Germinal center (tissue), 1 donor: ENCODE measurements at places on chromosomes 16 and 17.

GRCh38 chr17:7296189-7296861 lies 1.9 kb upstream of the YBX2 start:
- DNase-seq = peak; percentile 65

- DNase-seq = no peak
Measured at GRCh38 chr17:1040216-1040600, 43.3 kb downstream of the TIMM22 start.

DNA sequence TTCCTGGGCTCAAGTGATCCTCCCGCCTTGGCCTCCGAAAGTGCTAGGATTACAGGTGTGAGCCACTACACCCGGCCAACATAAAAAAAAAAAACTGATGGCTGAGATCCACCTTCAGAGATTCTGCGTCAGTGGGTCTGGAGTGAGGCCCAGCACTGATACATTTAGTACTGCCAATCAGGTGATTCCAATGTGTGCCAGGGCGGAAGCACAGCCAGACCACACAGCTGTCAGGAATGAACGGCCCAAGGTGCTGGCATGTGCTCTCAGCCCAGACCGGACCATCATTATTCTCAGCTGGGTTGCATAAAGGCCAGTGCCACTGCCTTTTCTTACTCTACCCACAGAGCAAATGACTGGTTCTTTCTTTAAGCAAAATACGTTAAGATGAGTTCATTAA lies 1.2 kb upstream of the BCO1 start:
- no peak for DNase-seq

DNA sequence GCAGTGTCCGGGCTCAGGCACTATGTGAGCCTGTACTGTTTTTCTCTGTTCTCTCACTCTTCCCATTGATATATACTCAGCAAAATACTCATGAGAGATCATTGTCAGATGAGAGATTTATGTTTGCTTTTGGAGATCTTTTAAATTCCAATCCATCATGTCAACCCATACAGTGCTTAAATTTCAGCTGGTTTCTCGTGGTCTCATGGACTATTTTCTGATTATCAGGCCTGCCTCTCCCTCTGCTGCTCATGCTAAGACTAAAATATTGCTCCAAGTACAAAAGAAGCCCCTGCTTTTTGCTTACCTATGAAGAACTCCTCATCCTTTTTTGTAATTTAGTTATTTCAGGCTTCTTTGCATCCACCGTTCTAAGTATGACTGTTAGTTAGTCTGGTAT lies 547.2 kb downstream of the KCNJ2 start:
- DNase-seq = no peak

DNA sequence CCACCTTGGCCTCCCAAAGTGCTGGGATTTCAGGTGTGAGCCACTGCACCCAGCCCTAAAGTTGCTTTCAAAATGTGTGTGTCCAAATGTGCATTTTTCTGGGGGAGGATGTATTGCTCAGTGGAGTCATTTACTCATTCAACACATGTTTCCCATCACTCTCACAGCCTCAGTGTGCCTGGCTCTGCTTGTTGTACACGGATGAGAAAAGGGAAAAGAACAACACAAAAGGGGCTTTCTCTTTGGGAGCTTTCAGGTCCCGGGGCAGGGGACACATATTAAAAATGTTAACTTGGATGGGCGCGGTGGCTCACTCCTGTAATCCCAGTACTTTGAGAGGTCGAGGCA lies 1.7 kb upstream of the PPL start:
- no peak for DNase-seq

DNA sequence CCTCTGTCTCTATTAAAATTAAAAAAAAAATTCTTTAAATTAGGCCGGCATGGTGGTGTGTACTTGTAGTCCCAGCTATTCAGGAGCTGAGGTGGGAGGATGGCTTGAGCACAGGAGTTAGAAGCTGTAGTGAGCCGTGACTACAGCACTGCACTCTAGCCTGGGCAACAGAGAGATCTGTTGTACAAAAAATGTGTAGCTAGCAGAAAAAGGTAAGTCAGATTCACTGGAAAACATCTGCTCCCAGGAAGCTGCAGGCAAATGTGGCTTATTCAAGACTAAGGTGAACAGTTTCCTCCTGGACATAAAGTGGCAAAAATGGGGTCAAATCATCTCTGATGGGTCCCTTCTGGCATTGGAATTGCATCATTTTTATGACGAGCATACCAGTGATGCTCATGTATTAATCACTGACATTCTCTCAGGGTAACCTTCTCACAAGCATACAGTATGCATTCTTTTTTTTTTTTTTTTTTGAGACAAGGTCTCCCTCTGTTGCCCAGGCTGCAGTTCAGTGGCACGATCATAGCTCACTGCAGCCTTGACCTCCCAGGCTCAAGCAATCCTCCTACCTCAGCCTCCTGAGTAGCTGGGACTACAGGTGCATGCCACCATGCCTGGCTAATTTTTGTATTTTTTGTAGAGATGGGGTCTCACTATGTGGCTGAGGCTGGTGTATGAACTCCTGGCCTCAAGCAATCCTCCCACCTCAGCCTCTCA lies 48.7 kb downstream of the CPPED1 start:
- DNase-seq = no peak

DNA sequence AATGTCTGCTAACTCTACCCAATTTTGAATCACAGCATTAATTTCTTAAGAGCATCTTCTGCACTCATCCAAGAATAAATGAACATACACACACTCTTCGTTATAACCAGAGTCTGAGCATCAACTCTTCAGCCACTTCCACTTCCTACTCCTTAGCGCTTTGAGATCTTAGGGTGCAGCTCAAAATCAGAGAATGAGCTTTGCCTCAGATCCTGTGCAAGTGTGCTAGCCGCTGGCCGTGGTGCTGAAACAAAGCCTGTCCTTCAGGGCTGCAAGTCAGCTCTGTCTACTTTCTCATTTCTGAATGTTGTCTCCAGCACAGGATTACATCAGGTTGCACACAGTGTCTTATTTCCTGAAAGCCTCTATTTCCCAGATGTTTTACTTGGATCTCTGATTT lies 165.4 kb downstream of the AIPL1 start:
- peak; percentile 13 for DNase-seq

- DNase-seq = no peak
Measured at GRCh38 chr17:73061161-73061560, 31.3 kb downstream of the SLC39A11 start.

GRCh38 chr16:86509759-86510464 lies 415 bp upstream of the FOXF1 start:
- DNase-seq = no peak

GRCh38 chr17:63550817-63551639 lies 751 bp downstream of the DCAF7 start:
- DNase-seq = peak; percentile 20

- no peak for DNase-seq
Measured at GRCh38 chr17:47278561-47278960, 24.9 kb downstream of the ITGB3 start.

DNA sequence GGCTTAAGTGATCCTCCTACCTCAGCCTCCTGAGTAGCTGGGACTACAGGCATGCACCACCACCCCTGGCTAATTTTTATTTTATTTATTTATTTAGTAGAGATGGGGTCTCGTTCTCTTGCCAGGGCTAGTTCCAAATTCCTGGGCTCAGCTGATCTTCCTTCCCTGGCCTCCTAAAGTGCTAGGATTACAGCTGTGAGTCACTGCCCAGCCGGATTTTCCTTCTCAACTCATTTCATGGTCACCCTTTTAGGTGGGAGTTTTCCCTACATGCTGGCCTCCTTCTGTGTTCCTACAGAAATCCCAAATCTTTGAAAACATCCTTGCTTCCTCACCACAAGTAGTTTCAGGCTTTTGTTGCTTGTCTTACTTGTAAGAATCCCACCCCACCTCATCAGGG lies 102.1 kb upstream of the SIAH1 start:
- no peak for DNase-seq

DNA sequence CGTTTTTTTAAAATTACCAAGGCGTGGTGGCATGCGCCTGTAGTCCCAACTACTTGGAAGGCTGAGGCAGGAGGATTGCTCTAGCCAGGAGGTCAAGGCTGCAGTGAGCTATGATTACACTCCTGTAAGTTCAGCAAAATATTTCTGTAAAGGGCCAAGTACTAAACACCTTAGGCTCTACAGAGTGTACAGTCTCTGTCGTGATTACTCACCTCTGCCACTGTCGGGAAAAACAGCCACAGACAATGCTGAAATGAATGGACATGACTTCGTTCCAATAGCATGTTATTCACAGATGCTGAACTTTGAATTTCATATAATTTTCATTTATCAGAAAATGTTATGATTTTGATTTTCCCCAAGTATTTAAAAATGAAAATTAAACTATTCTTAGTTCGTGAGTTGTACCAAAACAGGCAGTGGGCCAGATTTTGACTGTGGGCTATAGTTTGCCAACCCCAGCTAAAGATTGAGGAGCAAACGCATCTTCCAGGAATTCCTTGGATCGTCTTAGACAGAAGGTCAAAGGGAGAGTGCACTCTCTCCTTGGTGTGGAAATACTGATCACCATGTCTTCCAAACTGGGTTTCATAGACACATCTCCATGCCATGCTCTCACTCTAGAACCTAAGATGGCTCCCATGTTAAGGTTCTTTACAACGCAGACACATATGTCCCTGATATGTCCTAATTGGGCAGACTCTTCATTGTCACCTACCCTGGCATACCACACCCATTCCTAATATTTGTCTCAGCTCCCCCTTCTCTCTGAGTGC lies 89.5 kb downstream of the MARF1 start:
- no peak for DNase-seq

DNA sequence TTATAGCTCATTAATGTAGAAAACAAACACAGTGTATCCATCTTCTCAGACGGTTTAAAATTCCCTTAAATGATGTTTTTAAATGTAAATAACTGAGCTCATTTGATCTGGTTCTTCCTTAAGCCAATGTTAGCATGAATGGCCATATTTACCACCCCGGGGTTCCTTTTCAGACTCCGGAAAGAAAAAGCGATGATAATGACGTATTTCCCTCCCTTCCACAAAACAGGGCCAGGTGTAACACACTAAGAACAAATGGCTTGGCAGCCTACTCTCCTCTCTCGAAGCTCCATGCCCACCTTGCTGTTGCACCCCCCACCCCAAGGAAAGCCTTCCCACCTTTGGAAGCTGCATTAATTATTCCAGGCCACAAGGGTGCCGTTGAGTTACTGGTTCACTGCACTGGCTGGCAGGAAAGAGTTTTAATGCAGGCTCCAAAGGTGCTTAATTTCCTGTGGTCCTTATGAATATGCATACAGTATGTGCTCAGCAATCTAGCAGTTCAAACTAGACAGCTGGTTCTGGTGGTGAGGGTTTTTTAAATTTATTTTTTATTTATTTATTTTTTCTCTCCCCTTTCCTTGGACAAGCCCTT lies 378.9 kb downstream of the WWOX start:
- peak; percentile 25 for DNase-seq

GRCh38 chr16:81702506-81702905 lies 76.6 kb upstream of the PLCG2 start:
- no peak for DNase-seq

GRCh38 chr16:88353691-88354090 lies 29.1 kb upstream of the ZNF469 start:
- DNase-seq = no peak

- DNase-seq = no peak
Measured at GRCh38 chr16:12868788-12869187, 32.6 kb upstream of the SHISA9 start.

DNA sequence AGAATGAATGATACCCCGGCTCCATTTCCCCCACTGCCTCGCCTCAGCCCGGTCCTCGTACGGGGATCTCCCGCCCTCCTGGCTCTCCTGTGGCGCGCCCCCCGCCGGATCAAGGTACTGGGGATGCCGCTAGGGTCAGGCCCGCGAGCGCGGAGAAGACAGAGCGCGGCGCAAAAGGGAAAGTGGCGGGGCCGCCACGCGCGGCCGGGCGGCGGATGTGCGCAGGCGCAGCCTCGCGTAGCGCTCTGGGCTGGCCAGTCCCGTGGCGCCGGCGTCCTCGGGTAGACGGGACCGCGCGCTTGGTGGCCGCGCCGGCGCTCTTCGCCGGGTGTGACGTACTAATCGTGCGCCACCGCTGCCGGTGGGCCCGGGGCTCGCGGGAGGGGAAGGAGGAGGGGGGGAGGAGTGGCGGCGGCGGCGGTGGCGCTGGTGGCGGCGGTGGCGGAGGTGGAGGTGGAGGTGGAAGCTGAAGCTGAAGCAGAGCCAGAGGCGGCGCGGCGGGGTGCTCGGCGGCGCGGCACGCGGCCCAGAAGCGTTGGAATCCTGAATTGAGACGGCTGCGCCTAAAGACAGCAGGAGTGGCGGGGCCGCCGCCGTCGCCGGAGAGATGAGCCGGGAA lies at the start of gene SENP3:
SENP3 (plus strand) TSS at position 331 of the 619 bp plus-strand sequence. CDS start 1,158 bp downstream, outside the sequence.
- peak; percentile 97 for DNase-seq

DNA sequence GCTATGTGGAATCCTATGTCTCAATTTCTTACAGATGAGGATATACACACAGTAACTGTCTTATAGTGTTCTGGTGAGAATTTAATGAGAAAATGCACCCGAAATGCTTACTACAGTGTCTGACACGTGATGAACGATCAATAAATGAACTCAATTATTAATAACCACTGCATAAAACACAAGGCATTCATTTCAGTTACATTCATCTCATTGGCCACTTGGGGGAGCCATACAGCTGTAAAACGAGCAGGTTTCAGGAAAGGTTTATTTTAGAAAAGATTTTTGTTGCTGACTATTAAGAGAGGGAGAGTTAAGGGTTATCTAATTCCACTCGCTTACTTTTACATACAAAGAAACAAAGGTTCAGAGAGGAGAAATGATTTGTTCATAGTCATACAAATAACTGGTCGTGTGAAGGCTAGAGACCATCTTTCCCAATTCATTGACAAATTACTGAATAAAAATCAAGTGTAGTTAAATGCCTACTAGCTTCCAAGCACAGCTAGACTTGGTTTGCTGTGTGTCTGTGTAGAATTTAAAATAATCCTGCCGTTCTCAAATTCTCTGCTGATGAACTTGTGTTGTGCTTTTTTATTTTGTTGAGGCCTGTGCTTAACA lies 160.1 kb downstream of the MAP2K4 start:
- peak; percentile 11 for DNase-seq

- no peak for DNase-seq
Measured at GRCh38 chr17:80944326-80944725, 47.3 kb upstream of the CHMP6 start.

- no peak for DNase-seq
Measured at GRCh38 chr17:67044016-67044772, at the start of gene CACNG1. Gene CACNG1, plus strand, starts transcription at chr17:67044554. Its CDS starts 107 bp downstream, at chr17:67044661.

- no peak for DNase-seq
Measured at GRCh38 chr16:73526011-73526804, 478.3 kb upstream of the ZFHX3 start.

DNA sequence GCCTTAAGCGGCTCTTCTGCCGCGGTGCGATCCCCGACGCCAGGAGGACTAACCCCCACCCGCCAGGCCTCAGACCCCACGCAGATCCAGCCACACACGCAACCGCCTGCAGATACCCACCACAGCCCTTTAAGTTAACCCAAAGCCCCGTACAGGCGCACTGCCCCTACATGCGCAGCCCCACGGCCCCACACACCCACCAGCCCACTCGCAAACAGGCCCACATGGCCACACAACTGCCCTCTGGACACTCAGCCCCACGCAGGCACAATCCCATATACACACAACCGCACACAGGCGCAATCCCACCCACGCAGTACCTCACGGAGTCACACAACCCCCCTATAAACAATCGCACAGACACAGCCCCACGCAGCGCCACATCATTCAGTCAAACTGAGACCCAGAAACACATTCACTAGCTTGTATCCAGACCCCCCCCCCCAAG lies 41.7 kb downstream of the RAI1 start:
- no peak for DNase-seq

GRCh38 chr17:4712526-4712925 lies 2.1 kb downstream of the ARRB2 start:
- no peak for DNase-seq
